ENCODE measurements at places on chromosomes 4 and X. TPM values are rescaled to one million over a fixed set of nuclear protein-coding genes. Genes with fewer than 3 reads are reported as not detected.

Gene HTR2C
- not detected for total RNA-seq

Gene MED14
- 8.9 TPM for total RNA-seq

Gene GASK1B
- total RNA-seq = 2.8 TPM

GRCh38 chr4:182310316-182310715, 67.1 kb downstream of the TENM3 start:
- no peak for DNase-seq

GRCh38 chr4:145819101-145819852, 119.3 kb downstream of the ZNF827 start:
- no peak for DNase-seq

DNA sequence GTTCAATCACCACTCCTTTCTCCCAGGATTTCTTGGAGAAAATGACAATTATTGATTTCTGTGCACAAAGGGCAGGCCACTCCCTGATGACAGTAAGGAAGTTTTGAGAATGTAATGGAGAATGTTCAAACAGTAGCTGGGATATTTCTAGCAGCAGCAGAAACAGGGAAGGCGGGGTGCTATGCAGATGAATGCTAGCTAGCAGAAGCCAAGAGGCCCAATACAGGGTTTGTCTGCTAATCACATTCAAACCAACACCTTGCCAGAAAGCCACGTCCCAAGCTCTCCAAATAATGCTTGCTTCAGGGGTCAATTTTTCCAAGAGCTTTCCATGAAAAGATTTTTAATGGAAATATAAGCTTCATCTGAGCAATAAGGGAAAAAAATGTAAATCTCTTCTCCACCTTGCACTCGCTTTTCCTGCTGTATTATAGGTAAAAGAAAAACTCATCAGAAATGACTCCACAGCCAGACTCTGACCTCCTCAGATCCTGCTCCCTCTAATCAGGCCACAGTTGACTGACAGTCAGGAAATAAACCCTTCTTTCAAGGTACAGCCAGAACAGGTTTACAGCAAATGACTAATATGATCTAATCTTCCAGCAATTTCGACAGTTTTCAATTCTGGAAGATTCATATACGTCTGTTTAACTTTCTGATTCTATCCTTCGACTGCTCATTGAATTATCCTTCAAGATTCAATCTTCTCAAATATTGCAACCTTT, 84.7 kb upstream of the PCDH19 start:
- DNase-seq = no peak

DNA sequence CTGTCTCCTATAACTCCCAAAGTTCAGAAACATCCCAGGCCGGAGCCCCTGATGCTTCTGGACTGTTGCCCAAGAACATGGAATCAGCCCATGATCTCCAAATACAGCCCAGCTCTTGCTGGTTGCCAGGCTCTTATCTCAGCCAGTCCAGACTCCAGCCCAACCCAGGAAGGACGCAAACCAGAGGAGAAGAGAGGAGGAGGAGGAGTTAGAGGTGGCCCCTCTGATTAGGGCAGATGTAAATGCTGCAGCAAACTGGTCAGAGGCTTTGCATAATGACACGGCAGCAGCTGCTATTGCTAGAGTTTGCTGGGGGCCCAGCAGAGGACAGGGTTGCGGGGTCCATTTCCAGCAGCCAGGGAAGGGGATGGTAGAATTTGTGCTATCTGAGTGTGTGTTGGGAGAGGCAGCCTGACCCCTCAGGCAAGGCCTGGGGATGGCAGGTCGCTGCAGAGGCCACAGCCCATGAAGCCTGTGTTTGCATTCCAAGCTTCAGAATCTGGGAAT, 4.2 kb upstream of the OTUD5 start:
- no peak for DNase-seq

GRCh38 chr4:142452161-142452855, 393.8 kb downstream of the INPP4B start:
- peak; percentile 8 for DNase-seq
